ENCODE measurements at places on chromosomes 6 and 20. TPM values are rescaled to one million over a fixed set of nuclear protein-coding genes. Genes with fewer than 3 reads are reported as not detected.

DNA sequence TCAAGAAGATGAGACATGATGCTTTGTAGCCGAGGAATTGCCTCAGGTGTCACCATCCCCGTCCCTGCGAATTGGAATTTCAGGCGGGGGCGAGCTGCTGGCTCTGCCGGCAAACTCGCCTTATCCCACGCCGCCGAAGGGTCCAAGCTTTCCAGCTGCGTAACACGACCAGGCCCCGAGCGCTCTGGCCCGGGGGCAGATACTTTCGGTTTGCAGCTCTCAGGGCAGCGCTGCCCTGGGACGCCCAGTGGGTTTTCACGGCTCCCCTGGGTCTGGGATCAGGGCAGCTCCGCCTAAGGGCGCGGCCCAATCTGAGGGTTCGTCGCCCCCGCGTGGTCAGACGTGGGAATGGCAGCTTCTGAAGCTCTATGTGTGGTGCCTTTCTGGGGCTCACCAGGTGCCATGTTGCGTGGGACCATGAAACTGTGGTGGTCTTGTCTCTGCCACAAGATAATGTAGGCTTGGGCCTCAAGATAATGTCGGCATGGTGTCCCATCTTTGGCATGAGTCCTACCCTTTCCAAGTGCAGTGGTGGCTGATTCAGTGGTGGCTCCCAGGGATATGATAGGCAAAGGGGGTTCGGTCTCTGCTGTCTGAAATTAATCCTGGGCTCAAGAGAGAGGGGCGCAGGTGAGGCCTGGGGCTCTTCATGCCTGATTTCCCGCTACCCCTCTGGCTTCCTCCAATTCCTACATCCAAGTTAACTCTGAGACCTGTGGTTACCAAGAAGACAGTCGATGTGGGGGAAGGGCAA, 21.0 kb downstream of the PIGT start:
- peak; percentile 84 for DNase-seq

- DNase-seq: no peak
Measured at GRCh38 chr6:72941263-72941662, 284.0 kb downstream of the KHDC1L start.

DNA sequence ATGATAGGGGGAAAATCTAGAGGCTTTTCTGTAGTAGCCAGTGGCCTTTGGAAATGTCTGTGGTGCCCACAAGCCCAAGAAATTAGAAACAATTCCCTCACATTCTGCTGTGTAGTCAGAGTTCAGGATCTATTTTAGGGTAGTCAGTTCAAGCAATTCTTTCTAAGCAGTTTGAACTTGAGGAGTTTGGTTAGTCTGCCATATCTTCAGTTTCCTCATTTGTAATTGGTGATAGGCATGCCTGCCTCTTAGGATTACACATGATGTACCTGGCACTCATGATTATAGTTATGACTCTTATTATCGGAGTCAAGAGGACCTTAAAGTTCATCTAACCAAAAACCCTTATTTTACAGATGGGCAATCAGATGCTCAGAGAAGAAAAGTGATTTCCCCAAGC, 21.2 kb upstream of the MEP1A start:
- DNase-seq: no peak

DNA sequence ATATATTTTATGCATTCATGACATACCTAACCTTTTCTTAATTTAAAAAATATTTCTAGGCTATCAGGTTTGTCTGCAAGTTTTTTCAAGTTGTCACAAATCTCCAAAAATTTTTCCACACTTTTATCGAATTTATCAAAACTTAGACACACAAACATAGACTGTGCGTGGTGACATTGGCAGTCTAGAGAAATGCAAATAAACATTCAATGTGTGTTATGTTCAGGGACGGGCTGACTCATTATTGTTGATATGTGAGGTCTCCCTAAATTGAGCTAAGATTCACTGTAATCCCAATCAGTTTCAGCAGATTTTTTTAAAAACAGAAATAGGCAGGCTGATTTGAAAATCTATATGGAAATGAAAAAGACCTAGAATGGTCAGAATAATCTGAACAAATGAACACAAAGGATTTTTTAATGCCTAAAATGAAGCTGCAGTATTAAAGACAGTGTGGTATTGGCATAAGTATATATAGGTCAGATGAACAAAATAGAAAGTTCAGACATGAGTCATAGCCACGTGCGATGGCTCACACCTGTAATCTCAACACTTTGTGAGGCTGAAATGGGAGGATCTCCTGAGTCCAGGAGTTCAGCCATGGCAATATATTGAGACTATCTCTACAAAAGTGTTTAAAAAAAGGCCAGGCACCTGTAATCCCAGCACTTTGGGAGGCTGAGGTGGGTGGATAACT, 19.2 kb downstream of the BLTP3A start:
- DNase-seq: no peak

DNA sequence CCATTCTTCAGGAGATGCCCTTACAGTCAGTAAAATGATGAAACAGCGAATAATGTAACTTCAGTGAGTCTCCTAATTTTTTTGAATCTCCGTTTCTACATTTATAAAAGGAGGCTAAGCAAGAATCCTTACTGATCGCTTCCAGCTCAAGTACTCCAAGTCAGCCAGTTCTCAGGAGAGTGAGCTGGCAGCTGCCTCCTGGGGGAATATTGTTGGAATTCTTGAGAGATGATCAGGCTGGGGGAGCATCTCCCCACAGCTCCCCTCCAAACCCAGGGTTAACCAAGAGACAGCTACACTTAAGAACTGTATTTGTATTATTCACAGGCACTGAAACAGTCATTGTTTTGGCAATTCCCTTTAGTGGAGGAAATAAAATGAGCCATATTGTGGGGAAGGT, 89.1 kb upstream of the PCSK2 start:
- no peak for DNase-seq

Gene HINT3
- total RNA-seq: 9.7 TPM

Gene RCAN2
- total RNA-seq: 0.58 TPM

DNA sequence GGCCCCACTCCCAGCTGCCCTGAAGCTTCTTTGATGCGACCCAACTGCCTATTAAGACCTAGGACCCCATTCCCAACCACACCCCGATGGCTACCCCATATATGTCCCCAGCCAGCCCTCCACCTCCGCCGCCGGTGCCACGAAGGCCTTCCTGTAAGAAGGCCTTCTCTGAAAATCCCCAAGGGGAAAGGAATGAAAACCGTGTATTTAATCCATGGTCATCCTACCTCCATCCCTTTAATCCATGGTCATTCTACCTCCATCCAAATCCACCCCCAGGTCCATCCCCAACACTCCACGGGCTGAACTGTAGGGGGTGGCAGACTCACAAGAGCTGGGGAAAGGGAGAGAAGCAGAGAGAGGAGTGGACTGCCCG, 545 bp upstream of the VSX1 start:
- no peak for DNase-seq

Gene C6orf120
- 66.6 TPM for total RNA-seq

Gene RNF114
- 98.2 TPM for total RNA-seq

Gene SGK2
- not detected for total RNA-seq

Gene L3MBTL3
- total RNA-seq: 5.9 TPM

- DNase-seq: no peak
Measured at GRCh38 chr20:709991-710779, 34.6 kb upstream of the SCRT2 start.

GRCh38 chr20:33370291-33370690, 31.0 kb downstream of the CDK5RAP1 start:
- peak; percentile 8 for DNase-seq

- no peak for DNase-seq
Measured at GRCh38 chr20:61887596-61888093, 178.0 kb downstream of the TAF4 start.

- DNase-seq: no peak
Measured at GRCh38 chr20:43528258-43528875, 20.9 kb downstream of the L3MBTL1 start.

Gene CRISP2
- not detected for total RNA-seq

DNA sequence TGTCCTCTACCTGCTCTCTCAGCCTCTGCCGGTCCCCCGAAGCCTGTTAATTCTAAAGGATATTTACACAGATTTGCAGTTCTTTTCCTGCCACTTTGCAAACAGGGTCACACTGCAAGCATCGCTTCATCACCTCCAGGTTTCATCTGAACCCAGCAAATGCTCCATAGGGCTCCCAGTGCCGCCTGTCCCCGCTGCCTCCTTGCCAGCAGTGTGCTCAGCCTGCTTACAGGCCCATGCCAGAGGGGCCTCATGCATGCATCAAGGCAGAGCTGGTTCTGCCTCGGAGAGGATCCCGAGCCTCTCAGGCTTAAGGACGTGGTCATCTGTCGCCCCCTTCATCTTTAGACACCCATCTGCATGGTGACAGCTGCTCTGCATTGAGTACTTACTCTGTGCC, 10.5 kb downstream of the SIRPA start:
- no peak for DNase-seq

Gene PCSK2
- total RNA-seq: not detected

DNA sequence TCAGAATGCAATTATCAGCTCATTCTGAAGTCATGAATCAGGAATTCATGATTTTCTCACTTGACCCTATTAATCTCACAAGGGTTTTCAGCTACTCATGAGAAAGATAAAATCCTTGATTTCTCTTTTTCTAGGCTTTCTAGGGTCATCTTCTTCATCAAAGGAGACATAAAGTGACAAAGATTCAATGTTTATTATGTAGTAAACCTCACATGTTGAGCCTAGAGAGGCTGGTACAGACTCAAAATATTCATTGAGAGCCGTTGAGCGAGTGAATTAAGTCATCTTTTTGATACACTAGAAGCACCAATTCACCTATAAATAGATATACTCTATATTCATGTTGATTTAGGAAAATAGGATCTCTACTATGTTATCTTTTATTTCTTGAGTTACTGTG, 104.8 kb upstream of the TRAF3IP2 start:
- DNase-seq: no peak

Gene GSTA3
- total RNA-seq: not detected

Gene KHDC1L
- total RNA-seq: not detected

GRCh38 chr20:434221-434620, 26.1 kb downstream of the RBCK1 start:
- no peak for DNase-seq

- no peak for DNase-seq
Measured at GRCh38 chr6:132011582-132011981, 60.4 kb upstream of the CCN2 start.

DNA sequence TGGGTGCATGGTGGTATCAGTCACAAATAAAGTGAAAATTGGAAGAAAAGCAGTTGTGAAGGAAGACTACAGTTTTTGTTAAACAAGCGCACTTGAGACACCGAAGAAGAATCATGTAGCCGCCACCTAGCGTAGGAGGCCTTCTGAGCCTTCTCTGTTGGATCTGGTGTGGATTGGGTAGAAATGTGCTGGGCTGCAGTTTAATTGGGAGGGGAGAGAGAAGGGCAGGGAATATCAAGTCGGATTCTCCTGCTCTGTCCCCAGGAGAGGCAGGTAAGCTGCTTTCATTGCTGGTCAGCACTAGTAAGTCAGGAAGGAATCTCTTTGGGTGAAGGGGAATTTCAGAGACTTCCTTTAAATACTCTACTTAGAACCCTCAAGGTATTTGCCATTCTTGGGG, 1.2 kb upstream of the FABP7 start:
- DNase-seq: no peak

GRCh38 chr6:18119236-18119635, 3.2 kb downstream of the NHLRC1 start:
- DNase-seq: no peak

- peak; percentile 26 for DNase-seq
Measured at GRCh38 chr6:23181356-23182110, 612.2 kb downstream of the HDGFL1 start.

Gene IL22RA2
- total RNA-seq: not detected

Gene LHFPL5
- total RNA-seq: 0.17 TPM

DNA sequence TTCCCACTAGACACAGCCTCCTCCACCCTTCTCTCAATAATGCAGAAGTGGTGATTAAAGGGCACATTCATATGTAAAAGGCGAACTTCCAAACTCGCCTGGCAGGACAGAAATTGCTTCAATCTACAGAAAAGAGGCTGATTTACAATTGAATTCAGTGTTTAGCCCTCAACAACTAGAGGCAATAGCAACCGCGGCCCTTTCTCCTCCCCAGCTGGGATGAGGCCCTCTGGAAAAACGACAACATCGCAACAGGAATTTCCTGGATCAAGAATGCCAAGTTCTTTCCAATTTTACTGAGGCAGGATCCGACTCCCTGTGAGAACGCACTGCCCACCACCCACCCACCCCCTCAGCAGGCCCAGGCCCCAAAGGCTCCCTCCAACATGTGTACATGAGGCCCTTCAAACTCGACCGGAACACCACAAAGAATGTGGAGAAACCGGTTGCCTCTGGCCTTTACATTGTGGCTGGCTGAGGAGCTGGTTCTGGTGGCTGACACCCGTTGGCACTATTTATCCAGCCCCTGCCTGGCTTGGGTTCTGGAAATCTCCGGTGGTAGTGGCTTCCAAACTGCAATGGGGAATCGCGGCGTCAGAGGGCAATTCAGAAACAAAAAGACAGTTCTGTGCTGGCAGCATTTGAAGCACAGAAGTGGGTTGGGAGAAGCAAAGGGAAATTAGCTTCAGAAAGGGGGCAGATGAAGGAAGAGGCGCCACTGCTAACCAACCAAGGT, 36.8 kb downstream of the ZMYND8 start:
- peak; percentile 64 for DNase-seq

Gene ASIP
- not detected for total RNA-seq

DNA sequence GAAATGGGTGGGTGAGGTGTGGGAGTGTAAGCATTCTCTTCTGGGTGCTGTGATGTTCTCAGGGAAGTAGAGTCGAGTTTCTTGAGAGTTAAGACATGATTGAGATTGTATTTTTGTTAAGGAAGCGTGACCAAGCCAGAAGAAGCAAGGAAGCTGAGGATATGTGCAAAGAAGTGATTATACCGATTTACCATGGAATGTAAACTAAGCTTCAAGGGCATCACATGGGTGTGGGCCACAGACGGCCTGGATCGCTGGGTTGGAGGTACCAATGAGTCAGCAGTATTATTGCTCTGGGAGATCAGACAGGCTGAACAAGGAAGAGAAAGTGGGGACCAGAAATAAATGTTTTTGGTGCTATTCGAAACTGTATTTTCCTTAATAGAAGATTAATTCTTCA, 184.1 kb upstream of the GMDS start:
- peak; percentile 27 for DNase-seq

DNA sequence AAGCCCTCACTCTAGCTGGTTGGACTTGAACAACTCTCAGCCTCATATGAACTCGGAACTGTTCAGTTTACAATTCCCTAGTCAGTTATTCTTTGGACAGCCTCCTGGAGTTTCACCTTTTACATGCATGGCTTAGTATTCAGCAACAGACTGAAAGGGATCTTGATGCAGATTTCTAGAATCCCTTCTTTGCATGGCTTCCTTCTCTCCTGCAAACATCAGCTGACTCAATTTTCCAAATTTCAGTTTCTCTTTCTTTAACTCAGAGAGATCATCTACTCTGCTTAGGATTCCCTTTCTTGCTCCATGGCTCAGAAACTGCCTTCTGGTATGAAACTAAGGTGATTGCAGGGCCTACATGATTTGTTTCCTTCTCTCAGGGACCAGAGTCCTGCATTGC, 99.6 kb downstream of the CEP57L1 start:
- DNase-seq: no peak

- no peak for DNase-seq
Measured at GRCh38 chr20:52346797-52347196, 155.2 kb upstream of the ZFP64 start.

- DNase-seq: no peak
Measured at GRCh38 chr6:167769408-167770190, 57.1 kb upstream of the AFDN start.

Gene ADGB
- not detected for total RNA-seq
